ENCODE measurements at places on chromosomes 4 and X. TPM values are rescaled to one million over a fixed set of nuclear protein-coding genes. Genes with fewer than 3 reads are reported as not detected.

Gene PPP4R3C
- total RNA-seq, result not detected

Gene ZNF711
- 0.43 TPM for total RNA-seq

Gene OCRL
- total RNA-seq, result 17.2 TPM

Gene ODAPH
- total RNA-seq, result not detected

Gene STAP1
- not detected for total RNA-seq

Gene DOCK11
- 21.9 TPM for total RNA-seq

Gene C4orf50
- total RNA-seq, result not detected

Gene OPN1LW
- not detected for total RNA-seq

Gene TMPRSS11B
- not detected for total RNA-seq

Gene CT45A10
- total RNA-seq, result not detected

Gene ATP5ME
- 15.6 TPM for total RNA-seq

Gene PAGE2
- not detected for total RNA-seq

DNA sequence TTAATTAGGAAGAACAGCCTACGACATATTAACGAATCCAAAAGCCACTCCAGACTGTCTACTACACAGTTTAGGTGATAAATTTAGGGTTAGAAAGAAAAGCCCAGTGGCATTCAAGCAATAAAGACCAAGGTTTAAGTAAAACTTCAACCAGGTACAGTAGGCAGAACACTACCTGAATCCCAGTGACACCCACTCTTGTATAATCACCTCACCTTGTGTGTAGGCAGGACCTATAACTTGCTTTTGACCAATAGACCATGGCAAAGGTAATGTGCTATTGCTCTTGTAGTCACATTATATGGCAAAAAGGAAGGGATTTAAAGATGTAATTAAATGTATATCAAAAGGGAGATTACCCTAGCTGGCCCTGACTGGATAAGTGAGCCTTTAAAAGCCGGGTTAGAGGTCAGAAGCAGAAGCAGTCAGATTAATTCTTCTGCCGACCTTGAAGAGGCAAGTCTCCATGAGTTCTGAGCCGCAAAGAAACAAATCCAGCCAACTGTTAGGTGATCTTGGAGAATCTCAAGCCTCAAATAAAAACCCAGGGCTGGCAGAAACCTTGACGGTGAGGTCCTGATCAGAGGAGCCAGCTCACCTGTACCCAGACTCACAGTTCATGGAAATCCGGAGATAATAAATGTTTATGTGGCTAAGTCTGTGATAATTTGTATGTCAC, 8.8 kb downstream of the FSTL5 start:
- DNase-seq, result no peak

DNA sequence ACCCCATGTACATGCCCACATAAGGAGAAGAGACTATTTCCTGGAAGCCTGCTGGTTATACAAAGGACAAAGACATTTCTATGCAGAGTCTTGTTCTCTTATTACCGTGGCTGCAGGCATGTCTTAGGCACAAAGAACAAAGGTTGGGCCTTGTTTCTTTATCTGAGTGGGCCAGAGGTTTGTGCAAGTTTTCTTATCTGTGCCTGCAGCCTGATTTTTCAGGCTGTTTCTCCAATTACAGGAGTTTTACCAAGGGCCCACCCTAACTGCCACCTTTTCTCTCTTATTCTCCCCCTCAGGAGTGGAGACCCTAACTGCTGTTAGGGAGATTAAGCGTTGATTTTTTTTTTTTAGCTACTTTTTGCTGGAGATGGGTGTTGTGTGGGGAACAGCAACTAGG, 3.5 kb downstream of the TENT5D start:
- DNase-seq, result no peak

DNA sequence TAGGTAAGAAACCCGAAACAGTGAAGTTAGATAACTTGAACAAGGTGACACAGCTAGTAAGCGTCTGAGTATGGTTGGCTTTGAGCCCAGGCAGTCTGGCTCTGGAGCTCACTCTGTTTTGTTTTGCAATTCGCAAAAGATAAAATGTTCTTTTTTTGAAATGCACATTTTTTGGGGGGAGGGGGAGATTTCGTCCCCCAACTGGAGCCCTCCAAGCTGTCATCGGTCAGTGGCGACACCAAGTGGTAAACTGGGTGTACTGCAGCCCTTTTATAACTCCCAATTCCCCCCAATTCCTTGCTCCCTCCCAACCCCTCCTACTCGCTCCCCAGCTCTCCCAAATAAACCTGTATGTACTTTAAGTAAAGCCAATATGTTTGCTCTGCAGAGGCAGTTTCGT, 2.8 kb upstream of the CLCN5 start:
- peak; percentile 35 for DNase-seq

DNA sequence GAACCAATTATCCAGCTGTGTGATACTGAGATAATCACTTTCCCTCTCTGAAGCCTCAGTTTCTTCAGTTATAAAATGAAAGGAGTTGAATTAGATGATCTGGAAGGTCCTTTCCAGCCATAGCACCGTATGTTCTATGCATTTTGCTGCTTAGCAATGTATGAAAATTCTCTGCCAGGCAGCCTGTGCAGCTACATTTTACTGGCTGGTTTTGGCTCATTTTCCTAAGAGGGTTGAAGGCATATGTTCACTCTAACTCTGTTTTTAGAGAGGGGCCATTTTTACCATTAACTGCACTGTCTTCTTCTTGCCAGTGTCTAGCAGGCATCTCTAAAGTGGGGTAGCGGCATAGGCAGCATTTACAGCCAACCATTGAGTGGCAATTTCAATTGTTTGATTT, 26.1 kb downstream of the TRPC5 start:
- no peak for DNase-seq

GRCh38 chrX:143570782-143571181, 53.5 kb upstream of the SPANXN3 start:
- DNase-seq, result no peak

GRCh38 chrX:25544641-25545040, 528.9 kb upstream of the ARX start:
- no peak for DNase-seq

- DNase-seq, result no peak
These were observed 133.8 kb upstream of the UBQLN2 start for GRCh38 chrX:56429581-56429980.

DNA sequence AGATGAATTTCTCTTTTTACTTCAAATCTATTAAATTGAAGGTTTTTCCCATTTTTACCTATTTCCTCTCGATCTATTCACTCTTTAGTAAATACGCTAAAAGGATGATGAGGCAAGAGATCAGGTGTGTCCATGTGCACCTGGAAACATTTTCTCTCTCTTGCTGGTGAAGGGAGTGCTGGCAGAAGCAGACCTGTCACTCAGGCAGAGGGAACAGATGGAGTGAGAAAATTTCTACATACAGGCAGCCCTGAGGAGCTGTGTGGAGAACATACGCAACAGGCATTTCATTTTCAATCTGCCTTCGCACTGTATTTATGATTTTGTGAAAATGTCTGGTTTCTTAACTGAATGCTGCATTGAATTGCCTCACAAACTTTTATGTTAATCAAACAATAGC, 249.5 kb downstream of the GPM6A start:
- DNase-seq, result no peak

DNA sequence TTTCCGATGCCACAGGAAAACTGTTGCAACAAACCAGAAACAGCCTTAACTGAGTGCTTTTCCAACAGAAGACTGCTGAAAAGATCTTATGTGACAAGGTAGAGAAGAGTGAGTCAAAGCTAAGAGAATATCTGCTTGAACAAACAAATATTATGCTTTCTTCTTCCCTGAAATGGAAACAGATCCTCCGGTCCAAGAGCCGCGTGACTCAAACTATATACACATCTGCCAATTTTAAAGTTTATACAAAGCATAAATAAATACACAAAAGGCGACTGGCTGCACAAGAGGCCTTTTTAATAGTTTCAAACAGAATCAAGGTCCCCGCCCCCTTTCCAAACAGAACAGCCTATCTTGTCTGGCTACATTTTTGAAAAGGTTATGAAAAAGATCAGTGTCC, 329.7 kb upstream of the F9 start:
- peak; percentile 30 for DNase-seq

- no peak for DNase-seq
These were observed 126.9 kb upstream of the TENT5D start for GRCh38 chrX:80293354-80293753.

- DNase-seq, result no peak
These were observed 1600.8 kb downstream of the ARAP2 start for GRCh38 chr4:34643476-34643875.

DNA sequence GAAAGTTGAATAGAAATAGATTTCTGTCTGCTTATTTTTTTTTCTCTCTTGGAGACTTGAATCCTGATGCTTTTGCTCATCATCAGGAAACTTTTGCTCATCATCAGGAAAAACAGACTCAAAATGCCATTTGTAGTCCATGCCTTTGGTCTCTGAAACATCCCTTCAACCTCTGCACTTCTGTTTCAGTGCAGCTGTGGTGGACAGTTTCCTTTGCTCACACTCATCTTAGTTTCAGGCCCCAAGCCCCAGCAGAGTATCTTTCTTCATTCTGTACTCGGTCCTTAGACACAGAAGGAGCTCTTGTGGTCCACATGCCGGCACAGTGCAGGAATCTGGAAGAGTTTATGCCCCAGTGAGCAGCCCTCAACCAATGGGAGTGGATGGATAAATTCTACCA, 337.9 kb downstream of the PPP3CA start:
- DNase-seq, result no peak

DNA sequence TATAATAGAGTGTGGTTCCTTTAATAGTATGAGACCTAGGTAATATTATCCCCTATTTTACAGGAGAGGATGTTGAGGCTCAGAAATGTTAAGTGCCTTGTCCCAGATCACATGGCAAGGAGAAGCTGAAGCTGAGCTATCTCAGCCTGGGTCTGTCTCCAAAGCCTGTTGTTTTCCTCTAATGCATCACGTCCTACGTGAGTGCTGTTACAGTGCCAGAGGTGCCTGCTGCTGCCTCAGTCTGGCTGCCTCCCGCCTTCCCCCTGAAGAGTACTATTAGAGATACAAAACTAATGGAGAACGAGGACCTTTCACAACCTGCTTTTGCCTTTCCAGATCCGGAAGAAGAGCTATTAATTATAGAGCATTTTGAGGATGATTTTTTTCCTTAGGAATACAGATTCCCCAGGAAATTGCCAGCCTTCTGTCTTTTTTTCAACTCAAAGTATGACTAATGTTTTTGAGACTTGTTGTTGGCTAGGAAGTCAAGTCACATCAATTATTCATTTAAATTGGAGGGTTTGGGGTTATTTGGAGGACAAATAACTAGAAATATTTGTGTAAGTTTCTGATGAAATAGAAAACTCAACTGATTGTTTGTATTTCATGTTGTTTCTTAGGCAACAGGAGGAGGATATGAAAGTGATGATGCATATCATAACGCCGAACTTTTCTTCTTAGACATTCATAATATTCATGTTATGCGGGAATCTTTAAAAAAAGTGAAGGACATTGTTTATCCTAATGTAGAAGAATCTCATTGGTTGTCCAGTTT, 43.9 kb upstream of the MTMR1 start:
- DNase-seq, result peak; percentile 45

DNA sequence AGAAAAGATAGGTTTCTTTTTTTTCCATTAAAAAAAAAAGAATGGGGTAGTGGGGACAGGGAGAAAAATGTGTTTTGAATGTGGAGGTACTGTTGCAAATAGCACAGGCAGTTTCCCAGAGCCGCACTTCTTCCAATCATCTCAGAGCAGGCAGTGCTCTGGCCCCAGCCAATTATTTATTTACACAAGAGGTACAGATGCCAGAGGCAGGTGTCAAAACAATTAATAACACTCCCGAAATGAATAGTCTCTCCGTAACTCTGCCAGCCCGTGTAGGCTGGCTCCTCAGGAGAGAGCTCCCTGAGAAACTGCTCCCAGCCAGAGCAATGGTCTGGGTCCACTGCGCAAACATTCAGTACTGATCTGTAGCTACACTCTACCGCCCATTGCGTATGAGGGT, 130.8 kb upstream of the IL1RAPL2 start:
- DNase-seq, result no peak

DNA sequence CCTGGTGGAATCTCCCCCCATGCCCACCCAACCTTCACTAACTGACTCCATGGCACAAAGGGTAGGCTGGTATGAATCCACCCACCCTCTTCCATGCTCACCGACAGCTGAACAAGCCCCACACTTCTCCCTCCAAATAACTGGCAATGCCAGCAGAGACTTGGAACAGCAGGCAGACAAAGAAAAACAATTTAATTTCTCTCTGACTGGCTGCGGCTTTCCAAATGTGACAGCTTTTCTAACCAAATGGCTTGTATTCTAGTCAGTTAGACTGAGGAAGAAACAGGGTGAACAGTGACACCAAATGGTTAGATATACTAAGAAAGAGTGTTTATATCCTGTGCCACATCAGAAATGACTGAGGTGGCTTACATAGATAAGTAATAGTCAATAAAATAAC, 199.3 kb upstream of the ADAMTS3 start:
- peak; percentile 2 for DNase-seq

DNA sequence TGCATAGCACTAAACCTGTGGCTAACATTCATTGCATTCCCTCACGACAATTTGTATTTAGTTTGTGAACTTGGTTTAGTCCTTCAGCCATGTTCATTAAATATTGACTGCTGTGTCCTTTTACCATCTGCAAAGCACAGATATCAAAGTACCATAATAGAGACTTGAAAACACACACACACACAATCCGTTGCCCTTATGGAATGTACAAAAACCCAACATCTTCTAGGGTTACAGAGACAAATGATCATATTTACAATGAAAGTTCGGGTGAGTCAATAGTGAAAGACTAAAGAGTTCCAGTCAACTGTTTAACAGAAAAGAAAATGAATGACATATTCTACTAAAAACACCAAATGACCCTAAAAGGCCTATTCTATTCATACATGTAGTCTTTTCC, 50.8 kb upstream of the TXK start:
- DNase-seq, result no peak

- peak; percentile 67 for DNase-seq
These were observed 54.5 kb upstream of the BCOR start for GRCh38 chrX:40152173-40152711.

- no peak for DNase-seq
These were observed 42.6 kb downstream of the SPANXA2 start for GRCh38 chrX:141632124-141632523.

GRCh38 chrX:56029691-56030090, 202.5 kb upstream of the KLF8 start:
- DNase-seq, result no peak

DNA sequence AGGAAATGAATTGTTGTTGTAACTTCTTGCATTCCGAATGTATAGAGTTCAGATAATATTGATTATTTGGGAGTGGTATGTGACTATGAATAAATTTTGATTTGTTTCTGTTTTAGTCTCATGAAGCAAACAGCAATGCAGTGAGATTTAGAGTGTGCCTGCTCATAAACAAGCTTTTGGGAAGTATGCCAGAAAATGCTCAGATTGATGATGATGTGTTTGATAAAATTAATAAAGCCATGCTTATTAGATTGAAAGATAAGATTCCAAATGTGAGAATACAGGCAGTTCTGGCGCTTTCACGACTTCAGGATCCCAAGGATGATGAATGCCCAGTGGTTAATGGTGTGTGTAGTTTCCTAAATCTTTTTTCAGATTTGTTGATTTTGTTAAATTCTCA, 2.0 kb downstream of the NCAPG start:
- peak; percentile 39 for DNase-seq

GRCh38 chr4:2402048-2402842, 16.2 kb downstream of the ZFYVE28 start:
- peak; percentile 54 for DNase-seq

GRCh38 chrX:110462957-110463356, 104.3 kb downstream of the RTL9 start:
- peak; percentile 14 for DNase-seq

Measured in GM23248 (cell line).